ENCODE measurements at places on chromosomes 3 and 15. TPM values are rescaled to one million over a fixed set of nuclear protein-coding genes. Genes with fewer than 3 reads are reported as not detected.

SH2D7 gene
- not detected for total RNA-seq

RASL12 gene
- total RNA-seq = not detected

CYP11A1 gene
- total RNA-seq = not detected

SAMMSON gene
- not detected for total RNA-seq

DNA sequence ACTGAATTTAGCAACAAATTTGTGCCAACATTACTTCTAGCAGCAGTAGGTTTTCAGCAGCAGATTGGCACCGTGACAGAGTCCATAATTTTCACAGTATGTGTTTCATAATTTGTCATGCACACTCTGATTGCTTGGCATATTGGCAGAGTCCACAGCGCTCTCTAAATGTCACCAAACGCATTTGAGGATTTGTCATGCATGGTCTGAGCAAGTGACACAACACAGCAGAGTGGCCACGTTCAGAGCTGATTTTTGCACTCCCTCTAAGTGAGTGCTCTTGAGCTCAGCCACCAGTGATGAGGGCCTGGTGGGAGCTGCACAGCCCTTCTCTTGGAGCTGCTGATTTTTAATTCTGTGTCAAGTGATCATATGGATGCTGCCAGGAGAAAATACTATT lies 1270.8 kb downstream of the ROBO1 start:
- DNase-seq = no peak
- H3K27me3 ChIP-seq = no peaks in the 10 kb centered on the region
- H3K27ac ChIP-seq = no peak overlapping the region

GRCh38 chr3:157204880-157205279 lies 44.9 kb upstream of the CCNL1 start:
- H3K27me3 ChIP-seq = no peaks in the 10 kb centered on the region
- H3K27ac ChIP-seq = peak overlapping the region; percentile 5
- H3K4me3 ChIP-seq = no peak overlapping the region
- H3K4me1 ChIP-seq = peaks cover 14% of the 10 kb centered on the region
- no peaks in the 10 kb centered on the region for H3K36me3 ChIP-seq
- DNase-seq = peak; percentile 47

GRCh38 chr15:80478075-80478474 lies 73.9 kb downstream of the ARNT2 start:
- no peaks in the 10 kb centered on the region for H3K36me3 ChIP-seq
- H3K4me1 ChIP-seq = no peaks in the 10 kb centered on the region
- no peak for DNase-seq
- H3K4me3 ChIP-seq = no peak overlapping the region

DNA sequence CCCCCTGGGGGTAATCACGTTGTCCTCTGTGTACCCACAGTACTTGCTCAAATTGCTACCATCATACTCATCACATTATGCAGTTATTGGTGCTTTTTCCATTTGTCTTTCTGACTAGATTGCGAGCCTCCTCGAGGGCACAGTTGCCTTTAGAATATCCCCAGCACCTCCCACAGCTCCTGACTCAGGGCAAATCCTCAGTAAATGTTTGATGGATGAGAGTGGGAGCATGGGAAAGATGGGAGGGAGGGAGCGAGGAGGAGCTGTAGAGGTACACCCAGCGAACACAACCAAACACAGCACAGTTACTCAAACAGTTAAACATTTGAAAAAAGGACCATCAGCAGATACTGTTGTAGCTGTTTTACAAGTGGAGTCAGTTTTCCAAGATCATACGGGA lies 27.9 kb downstream of the SIDT1 start:
- H3K27ac ChIP-seq = no peak overlapping the region
- H3K36me3 ChIP-seq = no peaks in the 10 kb centered on the region
- DNase-seq = no peak
- no peak overlapping the region for H3K4me3 ChIP-seq
- peaks cover 2% of the 10 kb centered on the region for H3K27me3 ChIP-seq
